Activated CD8-positive, alpha-beta memory T cell treated with anti-CD3 and anti-CD28 coated beads, Interleukin-2, amount 50 U/mL, for 48 hours (primary cell): ENCODE measurements at places on chromosomes 6 and 20.

DNA sequence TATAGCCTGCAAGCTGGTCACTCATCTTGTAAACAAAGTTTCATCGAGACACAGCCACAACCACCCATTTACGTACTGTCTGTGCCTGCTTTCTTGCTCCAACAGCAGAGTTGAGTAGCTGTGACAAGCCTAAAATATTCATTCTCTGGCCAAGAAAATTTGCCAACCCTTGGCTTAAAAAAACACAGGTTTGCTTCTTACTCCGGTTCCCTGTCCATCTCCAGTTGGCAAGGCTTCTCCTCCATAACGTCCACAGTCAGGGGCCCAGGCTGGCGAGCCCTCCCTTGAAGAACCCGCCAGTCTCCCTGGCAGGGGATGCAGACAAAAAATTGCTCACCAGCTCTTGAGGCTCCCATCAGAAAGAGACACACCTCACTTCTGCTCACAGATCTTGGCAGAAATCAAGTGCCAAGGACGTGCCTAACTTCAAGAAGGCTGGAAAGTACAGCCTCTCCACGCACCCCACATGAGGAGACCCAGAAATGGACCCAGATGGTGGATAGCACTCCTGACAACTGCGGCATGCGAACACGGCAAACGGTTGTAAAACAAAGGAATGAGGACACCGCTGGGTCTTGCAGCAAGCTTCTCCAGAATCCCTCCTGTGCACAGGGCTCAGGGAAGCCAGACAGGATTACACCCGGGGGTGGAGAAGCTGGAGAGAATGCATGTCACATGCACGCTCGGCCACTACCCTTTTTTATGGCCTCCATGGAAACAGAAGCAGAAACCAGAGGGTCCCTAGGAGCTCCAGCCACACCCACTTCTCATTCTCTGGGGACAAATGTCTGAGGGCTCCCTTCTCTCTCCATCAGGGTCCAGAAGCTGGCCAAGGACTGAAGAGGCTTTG lies 59.8 kb upstream of the SIRPA start:
- no peak for DNase-seq

- peak; percentile 57 for DNase-seq
Measured at GRCh38 chr6:52976591-52977035, 18.5 kb downstream of the GSTA4 start.

- no peak for DNase-seq
Measured at GRCh38 chr6:113102761-113103160, 754.4 kb upstream of the MARCKS start.

GRCh38 chr20:44585057-44585963 lies 2.9 kb downstream of the PKIG start:
- DNase-seq = no peak

- no peak for DNase-seq
Measured at GRCh38 chr6:34990971-34991560, 102.0 kb downstream of the ANKS1A start.

GRCh38 chr6:124961777-124962638 lies at the start of gene RNF217:
TSS of gene RNF217 (plus strand) at chr6:124962437. CDS start at chr6:124962545, 108 bp downstream.
- no peak for DNase-seq

DNA sequence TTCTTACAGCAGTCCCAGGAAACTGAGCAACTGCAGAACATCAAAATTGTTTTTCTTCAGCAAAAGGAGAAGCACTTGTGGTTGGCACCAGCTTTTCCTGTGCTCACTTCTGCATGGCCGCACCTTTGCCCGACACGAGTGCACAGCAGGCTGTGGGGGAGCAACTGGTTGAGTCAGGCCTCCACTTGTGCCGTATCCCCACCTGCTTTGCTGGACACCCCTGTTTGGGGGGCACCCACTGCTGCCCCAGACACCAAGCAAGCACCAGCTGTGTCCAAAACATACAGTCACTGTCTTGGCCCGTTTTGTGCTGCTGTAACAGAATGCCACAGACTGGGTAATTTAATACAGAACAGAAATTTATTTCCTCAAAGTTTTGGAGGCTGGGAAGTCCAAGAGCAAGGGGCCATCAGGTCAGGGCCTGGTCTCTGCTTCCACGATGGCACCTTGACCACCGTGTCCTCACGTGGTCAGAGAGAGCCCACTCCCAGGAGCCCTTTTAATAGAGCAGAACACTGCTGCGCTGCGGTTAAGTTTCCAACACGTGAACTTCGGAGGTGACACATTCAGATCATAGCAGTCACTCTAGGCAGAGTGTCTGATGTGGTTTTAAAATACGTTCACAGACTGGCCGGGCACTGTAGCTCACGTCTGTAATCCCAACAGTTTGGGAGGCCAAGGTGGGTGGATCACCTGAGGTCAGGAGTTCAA lies 8.7 kb upstream of the GMEB2 start:
- DNase-seq = peak; percentile 81

- no peak for DNase-seq
Measured at GRCh38 chr6:105485456-105485855, 82.6 kb upstream of the PREP start.

- DNase-seq = no peak
Measured at GRCh38 chr6:38323216-38323615, 316.5 kb downstream of the BTBD9 start.

DNA sequence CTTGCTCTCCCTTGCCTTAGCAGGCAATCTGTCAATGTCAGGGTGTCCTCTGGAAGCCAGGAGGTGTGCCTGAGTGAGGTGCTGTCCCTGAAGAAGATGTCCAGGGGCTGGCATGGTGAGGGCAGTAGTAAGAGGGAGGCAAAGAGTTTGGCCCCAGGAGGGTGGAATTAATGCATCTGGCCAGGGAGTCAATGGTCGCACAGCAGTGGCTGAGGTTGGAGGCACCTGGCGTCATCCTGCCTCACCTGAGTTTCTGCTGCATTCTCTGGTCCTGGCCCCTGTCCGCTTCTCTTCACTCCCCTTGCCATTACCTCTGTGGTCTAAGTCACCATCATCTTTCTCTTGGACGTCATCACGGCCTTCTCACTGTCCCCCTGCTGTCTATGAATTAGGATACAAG lies 206.6 kb downstream of the ZMYND8 start:
- no peak for DNase-seq

DNA sequence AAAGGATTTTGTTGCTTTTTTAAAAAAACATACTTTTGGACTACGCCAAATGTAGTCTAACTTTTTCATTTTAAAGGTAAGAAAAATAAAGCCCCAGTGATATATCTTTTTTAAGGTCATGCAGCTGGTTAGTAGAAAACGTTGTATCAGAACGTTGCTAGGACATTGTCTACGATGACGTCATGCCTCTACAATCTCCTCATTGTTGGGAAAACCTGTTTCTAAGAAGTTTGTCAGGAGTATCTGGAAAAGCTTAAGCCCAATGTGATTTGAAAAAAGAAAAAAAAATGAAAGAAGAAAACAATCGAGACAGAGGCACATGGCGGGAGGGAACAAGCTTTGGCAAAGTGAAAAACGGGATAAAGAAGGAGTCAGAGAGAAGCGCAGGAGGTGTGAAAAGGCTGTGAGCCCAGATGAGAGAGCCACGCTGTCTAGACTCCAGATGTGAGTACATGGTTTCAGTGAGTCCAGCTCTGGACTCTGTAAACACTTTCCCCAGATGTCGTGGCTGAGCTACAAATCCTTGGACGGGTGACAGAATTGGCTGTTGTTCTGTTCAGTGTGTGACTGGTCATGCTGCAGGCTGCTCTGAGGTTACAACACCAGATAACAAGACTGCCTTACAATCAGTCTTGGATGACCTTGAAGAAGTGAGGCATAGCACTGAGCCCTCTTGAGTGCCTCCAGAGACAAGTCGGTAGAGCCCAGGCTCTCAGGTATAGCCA lies 656.7 kb upstream of the ID4 start:
- DNase-seq = no peak

DNA sequence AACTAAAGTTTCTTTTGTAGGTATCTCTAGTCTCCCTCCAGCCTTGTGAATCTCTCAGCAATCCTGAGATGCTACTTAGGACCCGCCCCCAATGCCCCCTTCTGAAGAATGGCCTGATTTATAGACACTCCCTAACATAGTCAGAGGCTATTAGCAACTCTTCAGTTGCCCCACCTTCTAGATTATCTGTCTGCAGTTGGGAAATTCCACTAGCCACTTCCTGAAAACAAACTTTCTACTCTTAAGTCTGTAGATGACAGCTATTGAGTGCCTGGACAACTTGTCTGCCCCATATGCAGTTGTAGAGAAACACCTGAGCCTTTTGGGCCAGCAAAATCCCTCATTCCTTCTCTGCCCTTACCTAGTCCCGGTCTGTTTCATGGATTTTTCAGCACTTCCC lies 188.2 kb upstream of the PREP start:
- no peak for DNase-seq

GRCh38 chr6:29011276-29011734 lies 6.2 kb upstream of the ZNF311 start:
- peak; percentile 67 for DNase-seq
